ENCODE measurements at places on chromosomes 3 and 15. TPM values are rescaled to one million over a fixed set of nuclear protein-coding genes. Genes with fewer than 3 reads are reported as not detected.

GOLGA8G gene
- not detected for total RNA-seq

LDHAL6B gene
- not detected for total RNA-seq

GCHFR gene
- total RNA-seq, result 24.9 TPM

KIF7 gene
- 10.0 TPM for total RNA-seq

GOLIM4 gene
- 30.0 TPM for total RNA-seq

CTNNB1 gene
- total RNA-seq, result 479 TPM

All from mesangial cell (primary cell).